ENCODE measurements at places on chromosomes 3 and 15.

DNA sequence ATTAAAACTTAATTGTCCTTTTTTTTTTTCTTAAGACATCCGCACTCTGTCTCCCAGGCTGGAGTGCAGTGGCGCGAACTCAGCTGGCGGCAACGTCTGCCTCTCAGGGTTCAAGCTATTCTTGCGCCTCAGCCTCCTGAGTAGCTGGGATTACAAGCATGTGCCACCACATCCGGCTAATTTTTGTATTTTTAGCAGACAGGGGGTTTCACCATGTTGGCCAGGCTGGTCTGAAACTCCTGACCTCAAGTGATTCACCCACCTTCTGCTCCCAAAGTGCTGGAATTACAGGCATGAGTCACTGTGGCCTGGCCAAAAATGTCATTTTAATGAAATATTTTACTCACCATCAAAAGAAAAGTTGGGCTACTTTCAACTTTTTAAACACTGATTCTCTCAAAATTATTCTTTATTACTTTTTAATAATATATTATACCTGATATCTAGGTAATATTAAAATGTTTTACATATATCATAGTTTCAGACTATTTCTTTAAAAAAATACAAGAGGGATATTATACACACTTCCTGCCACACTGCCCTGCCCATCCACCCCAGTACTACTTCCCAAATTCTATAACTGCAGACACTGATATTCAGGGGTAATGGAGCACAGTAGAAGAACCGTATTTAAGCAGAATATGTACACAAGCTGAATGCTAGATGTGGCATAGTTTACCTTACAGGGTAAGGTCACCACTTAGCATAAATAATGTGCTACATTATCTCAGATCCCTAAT, 723.9 kb upstream of the ZNF385D start:
- DNase-seq: no peak

DNA sequence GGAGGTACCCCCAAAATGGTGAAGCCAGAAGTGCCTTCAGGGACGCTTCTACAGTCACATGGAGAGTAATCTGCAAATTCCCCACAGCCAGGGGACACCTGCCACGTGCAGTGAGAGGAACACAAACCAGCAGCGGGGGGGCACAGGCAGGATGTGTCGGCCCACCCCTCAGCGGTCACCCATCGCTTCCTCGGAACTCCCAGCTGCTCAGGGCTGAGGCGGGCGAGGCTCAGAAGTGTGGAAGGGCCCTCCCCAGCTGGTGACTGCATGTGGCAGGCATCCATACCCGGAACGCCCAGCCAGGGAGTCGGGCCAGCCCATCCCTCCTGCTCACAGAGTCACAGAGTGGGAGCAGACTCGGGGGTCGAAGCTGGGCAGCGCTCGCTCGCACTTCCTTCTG, 63.7 kb downstream of the SLC12A8 start:
- DNase-seq: no peak

GRCh38 chr15:73072894-73073293, 20.6 kb downstream of the NEO1 start:
- no peak for DNase-seq

DNA sequence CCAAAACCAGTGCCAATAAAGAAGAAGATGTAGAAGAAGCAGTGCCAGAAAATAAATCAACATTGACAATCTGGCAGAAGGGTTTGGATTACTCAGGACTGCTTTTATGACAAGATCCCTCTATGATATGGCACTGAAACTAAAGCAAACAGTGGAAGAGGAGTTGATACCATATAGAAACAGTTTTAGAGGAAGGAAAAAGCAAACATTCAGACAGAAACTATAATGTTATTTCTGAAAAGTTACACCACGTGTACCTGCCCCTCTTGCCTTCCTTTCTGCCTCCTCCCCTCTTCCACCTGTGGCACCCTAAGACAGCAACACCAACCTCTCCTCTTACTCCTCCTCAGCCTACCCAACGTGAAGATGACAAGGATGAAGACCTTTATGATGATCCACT, 63.0 kb downstream of the SFMBT1 start:
- DNase-seq: no peak

DNA sequence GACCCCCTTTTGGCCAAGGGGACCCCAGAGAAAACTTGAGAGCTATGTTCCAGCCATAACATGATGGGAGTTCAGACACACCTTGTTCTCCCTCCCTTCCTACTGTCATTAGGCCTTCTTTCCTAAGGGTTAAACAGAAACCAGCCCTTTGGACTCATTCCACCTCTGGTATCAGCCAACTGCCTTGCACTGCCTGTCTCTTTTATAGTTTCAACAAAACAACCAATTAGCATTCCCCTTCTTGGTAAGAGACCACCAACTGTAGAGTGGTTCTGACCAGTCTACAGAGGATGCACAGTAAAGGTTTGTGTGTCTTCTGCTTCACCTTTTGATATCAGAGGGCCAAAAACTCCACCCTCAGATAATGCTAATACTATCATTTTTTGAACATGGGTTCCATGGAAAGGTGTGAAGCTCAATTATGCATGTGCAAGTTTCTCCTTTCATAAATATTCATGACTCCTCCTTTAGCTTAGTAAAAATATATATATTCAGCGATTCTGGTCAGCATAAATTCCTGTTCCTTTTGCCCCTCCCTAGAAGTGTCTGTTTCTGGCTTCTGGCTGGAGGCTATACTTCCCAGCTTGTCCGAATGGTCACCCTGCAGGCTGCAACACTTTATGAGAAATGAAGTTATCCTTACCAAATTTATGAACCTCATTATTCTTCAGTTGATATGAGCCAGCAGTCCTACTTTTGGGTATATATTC, 55.9 kb downstream of the SERP1 start:
- no peak for DNase-seq

- no peak for DNase-seq
Observed at GRCh38 chr3:141080431-141080830, 29.3 kb downstream of the SPSB4 start.

DNA sequence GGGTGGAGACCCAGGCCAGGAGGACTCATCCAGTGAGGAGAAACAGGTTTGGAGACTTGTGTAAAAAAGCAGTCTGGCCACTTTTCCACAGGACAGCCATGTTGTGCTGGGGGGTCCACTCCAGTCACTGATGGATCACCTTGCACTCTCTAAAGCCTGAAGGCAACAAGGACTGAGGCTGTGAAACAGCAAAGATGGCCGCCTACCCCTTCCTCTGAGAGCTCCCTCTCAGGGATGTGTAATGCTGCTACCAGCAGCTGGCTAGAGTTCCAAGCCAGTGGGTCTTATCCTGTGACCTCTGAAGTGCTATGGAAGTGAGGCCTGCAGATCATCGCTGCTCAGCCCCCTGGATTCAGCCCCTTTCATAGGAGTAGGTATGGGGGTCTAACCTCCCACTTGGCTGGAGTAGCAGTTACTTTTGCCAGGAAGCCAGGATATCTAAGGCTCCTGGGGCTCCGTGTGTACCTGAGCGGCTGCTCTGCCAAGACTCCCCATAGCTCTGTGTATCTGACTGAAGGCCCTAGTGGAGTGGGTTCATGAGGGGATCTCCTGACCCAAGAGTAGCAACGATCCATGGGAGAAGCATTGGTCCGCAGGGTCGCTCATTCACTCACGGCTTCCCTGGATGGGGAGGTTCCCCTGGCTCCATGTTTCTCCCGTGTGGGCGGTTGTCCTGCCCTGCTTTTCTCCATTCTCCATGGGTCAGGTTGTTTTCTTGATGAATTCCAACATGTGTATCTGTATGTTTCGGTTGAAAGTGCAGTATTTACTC, 69.9 kb upstream of the TNFSF10 start:
- DNase-seq: no peak

DNA sequence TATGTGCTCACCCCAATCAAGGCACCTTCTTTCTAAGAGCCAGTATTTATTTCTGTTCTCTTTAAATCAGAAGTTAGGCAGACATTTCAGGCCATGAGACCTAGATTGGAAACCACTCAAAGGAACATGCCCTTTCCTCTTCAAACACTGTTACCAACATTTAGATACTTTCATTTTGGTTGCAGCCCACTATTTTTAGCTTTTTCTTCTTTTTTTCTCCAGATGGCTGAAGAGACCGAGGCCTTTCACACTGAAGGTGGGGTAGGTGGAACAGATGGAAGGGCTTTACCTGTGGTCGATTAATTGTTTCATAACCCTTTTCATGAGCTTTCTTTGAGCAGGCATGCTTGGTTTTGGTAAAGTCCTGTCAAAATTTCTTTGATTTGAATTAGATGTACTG, 10.9 kb upstream of the LZTFL1 start:
- no peak for DNase-seq

- no peak for DNase-seq
Observed at GRCh38 chr3:131485119-131485518, 17.7 kb downstream of the MRPL3 start.

GRCh38 chr15:27589782-27590181, 509.3 kb downstream of the OCA2 start:
- no peak for DNase-seq

DNA sequence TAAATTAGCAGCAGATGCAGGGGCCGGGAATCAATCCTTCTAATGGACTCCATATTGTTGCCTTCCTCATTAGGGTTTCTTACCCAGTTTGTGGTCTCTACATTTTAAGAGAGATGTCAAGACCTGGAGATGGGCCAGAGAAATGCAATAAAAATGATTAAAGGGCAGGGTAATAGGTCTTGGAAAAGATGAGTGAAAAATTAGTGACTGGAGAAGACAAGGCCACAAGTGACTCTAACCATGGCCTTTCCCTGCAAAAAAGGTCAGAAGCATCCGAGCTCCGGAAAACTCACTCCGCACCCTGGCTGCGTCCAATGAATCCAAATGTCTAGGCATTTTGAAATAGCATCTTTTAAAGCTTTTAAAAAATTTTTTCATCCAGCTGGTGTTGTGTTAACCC, 152.8 kb downstream of the ARRDC4 start:
- DNase-seq: no peak

All from stimulated activated CD8-positive, alpha-beta memory T cell treated with anti-CD3 and anti-CD28 coated beads, Interleukin-4, amount 100 ng/mL, for 4 hours (primary cell).